ENCODE measurements at places on chromosomes 1 and 21.

- no peak for DNase-seq
These were observed 91.7 kb upstream of the HP1BP3 start for GRCh38 chr1:20878799-20879198.

GRCh38 chr1:70411360-70411844, 334 bp downstream of the CTH start:
- DNase-seq = no peak

DNA sequence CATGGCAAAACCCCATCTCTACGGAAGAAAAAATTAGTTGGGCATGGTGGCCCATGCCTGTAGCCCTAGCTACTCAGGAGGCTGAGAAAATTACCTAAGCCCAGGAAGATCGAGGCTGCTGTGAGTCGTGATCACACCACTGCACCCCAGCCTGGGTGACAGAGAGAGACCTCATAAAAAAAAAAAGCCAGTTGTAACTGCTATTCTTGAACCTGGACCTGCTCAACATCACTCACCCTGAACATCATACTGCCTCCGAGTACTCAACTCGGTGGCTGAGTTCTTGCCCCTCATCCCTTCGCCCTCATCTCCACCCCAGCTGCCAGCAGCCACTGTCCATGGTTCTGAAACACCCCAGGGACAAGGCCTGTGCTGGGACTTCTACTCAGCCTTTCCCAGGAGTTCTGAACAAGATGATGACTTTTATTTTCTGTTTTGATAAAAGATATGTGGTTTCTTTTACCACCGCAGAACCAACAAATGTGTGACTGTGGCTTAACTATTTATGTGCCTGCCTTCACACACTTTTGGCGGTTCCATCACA, 5.4 kb upstream of the DISP3 start:
- peak; percentile 77 for DNase-seq

GRCh38 chr1:181091309-181092040, 3.0 kb downstream of the IER5 start:
- DNase-seq = no peak

GRCh38 chr1:20462397-20462796, 23.6 kb downstream of the CAMK2N1 start:
- no peak for DNase-seq

DNA sequence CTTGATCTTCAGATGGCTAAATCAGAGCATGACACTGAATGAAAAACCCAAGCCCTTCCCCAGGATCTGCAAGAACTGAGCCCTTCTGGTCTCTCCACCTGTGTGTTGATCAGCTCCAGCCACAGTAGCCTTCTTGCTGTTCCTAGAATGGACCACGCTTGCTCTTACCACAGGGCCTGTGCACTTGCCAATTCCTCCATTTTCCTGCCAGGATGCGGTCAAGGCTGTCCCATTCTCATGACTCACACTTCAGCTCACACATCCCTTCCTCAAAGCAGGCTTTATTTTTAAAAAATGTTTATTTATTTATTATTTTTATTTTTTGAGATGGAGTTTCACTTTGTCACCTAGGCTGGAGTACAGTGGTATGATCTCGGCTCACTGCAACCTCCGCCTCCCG, 43.6 kb upstream of the GRHL3 start:
- DNase-seq = no peak

DNA sequence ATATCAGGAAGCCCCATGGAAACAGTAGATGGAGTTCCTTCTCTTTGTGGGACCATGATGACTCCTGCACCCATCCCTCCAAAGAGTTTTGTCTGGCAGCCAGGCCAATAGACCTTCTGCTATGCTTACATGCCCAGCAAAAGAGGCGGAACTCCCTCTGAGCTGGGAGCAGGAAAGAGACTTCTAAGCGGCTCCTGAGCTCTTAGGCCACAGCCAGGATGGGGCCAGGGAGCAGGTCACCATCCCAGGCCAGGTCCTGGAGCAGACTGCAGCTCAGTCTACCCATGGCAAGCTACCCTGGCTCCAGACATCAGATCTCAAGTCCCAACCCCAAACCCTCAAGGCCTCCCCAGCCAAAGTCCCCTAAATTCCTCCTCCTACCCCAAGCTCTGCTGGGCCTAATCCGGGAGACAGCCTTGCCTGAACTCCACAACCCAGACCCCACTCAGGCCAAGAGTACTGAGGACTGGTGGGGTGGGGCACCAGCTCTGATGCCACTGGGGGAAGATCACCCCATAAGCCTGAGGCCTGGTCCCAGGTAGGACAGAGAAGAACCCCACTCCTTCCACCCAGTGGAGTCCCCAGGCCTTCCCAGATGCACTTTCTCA, 387.9 kb downstream of the MATN1 start:
- DNase-seq = no peak

- DNase-seq = no peak
These were observed 167.1 kb upstream of the BEND5 start for GRCh38 chr1:48943826-48944225.

- DNase-seq = peak; percentile 18
These were observed 54.8 kb downstream of the PIK3R3 start for GRCh38 chr1:46077644-46078043.

GRCh38 chr1:166176416-166176815, 9.6 kb upstream of the FAM78B start:
- no peak for DNase-seq

DNA sequence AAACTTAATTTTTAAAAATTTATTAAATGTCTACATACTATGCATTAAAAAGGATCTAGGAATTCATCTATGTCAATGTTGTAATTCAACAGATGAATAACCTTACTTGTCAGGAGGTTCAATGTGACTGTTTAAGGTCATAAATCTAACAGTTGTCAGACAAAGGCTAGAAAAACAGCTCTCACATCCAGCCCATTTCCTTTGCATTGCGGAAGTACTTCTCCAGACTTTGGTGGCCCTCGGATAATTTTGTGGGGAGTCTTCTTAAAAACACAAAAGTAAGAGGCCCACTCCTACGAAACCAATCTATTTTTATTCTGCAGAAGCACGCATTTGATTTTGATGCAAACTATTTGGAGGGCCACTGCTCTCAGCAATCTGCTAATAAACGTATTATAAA, 122.6 kb upstream of the CHRM3 start:
- no peak for DNase-seq

GRCh38 chr1:237205400-237206064, 163.5 kb downstream of the RYR2 start:
- DNase-seq = peak; percentile 10

DNA sequence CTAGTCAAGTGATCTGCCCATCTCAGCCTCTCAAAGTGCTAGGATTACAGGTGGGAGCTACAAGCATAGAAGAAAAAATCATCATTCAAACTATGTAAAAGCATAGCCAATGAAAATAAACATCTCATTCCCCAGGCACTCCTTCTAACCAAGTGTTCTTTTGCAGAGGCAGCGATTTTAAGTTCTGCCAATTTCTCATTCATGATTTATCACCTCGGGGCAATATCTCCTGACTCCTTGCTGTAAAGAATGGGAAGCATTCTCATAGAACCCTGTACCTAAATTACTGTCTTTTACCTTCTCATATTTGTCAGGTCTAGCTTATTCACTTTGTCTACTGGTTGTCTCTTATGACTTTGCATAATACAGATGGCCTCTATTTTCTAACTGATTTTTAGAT, 32.5 kb upstream of the IVNS1ABP start:
- no peak for DNase-seq

GRCh38 chr1:91778964-91779363, 107.0 kb downstream of the TGFBR3 start:
- DNase-seq = no peak

DNA sequence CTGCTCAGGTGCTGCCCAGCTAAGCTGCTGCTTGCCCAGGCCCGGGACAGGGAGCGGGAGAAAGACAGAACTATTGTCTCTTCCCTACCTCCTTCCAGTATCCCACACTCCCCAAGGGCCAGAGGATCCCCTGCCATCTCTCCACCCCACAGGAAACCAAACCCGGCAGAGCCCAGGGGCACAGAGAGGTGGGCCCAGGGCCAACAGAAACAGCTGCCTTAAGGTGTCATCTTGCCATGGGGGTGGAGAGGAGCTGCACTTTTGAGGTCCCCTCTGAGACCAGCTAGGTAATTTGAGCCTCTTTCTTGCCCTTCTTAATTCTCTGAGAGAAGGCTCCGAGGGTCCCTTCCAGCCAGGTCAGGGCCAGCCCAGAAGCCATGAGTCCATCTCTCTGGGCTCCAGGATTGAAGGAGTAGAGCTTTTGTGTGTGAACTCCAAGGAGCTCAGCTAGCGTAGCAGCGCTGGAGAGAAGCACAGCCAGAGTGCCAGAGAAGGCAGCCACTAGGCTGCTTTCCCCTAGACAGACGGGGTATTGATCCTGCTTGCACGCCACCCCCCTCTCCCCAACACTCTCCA, 9.7 kb upstream of the GPR61 start:
- DNase-seq = peak; percentile 91

DNA sequence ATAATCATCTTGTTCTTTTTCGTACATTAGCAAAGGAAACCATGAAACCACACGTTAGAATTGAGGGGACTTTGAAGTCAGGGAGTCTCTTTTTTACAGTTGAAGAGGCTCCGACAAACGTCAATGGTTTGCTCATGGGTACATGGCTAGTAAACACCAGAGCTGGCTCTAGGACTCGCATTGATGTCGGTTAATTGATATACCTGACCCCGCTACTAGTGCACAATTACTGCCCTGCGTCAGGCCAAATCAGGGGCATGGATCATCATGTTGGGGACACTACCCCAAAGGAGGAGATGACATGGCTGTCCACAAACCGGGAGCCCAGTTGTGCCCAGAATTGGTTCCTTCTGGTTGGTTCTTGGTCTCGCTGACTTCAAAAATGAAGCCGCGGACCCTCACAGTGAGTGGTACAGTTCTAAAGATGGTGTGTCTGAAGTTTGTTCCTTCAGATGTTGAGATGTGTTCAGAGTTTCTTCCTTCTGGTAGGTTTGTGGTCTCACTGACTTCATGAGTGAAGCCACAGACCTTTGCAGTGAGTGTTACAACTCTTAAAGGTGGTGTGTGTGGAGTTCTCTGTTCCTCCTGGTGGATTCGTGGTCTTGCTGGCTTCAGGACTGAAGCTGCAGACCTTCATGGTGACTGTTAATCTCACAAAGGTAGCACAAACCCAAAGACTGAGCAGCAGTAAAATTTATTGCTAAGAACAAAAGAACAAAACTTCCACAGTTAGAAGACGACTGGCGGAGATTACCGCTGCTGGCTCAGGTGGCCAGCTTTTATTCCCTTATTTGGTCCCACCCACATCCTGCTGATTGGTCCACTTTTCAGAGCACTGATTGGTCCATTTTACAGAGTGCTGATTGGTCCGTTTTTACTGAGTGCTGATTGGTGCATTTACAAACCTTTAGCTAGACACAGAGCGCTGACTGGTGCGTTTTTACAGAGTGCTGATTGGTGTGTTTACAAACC, 126.9 kb upstream of the ERRFI1 start:
- no peak for DNase-seq

DNA sequence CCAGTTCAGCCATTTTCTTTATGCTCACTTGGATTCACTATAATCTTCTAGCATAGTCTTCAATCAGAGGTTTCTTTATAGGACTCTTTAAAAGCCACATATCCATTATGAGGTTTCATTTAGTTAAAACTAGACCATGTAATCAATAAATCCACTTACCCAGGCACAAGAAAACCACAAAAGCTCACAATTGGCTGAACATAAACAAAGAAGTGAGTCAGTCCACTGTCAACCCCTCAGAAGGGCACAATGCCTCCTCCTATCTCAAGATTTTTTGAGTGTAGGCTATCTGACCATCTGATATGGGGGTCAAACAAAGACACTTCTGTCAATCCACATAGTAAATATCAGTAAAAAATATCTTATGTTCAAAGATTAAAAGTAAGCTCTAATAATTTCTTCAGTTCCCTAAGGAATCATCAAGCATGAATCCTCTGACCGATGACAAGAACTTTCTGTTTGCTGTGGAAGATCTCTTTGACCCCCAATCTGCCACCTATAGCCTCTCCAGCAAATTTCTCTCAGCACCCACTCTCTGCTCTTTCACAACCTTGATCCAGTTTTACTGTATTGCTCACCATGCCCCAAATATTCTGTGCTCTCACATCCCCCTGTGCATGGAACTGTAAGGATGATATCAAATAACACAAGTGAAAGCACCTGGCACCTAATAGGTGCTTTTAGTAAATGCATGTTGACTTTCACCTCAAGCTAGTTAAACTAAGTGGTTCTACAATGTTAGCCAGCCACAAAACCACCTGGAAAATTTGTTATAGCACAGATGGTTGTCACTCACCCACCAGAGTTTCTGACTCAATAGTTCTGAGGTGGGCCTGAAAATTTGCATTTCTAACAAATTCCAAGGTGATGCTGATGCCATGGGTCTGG, 16.7 kb downstream of the RAB3B start:
- no peak for DNase-seq

DNA sequence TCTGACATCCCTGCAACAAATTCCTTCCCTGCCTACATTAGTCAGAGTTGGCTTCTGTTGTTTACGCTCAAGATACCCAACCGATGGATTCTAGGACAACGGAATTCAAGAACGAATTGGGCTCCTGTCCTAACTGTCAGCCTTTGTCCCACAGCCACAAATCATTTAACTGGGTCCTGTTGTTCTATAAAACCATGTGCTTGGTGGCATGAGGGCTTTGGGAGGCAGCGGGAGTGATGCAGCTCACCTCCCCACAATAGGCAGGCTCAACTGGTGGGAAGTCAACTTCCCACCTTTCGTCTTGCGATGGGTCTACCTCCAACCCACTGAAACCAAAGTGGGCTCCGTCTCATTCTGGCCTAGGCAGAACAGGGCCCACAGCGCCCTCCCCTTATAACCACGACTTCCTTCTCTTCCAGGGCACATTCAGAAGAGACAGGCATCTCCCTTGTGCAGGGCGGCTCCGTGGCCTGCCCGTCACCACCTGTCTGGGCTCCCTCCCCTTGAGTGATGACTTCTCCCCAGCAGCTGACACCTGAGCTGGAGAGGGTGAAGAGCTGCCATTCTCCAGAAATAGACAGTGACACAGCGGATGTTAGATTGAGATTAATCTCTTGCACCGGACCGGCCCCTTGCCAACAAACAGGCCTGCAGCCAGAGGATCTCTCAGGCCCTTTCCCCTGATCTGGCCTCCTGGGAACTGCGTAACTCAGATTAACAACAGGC, 26.5 kb downstream of the LRRC38 start:
- DNase-seq = peak; percentile 77

GRCh38 chr1:172723251-172723650, 64.3 kb downstream of the FASLG start:
- DNase-seq = peak; percentile 53

DNA sequence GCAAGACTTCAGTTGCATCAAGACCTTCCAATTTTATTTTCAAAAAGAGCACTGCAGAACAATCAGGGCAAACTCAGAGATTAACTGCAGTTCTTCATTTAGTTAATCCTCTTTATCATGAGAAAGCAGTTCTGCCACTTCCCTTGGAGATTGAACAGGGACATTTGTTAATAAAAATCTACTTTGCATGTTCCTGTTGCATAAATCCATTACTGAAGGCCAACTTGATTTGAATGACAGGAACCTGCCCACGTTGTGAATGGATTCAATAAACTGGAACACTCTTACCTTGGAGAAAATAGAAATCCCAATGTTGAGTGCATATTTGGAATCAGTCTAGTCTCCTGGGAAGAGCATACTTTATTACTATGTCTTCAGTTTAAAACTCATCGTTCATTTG, 19.6 kb upstream of the PLD5 start:
- no peak for DNase-seq

All from tongue (tissue), 3 donors.